GM19239 (cell line): ENCODE measurements at places on chromosomes 5 and 9.

DNA sequence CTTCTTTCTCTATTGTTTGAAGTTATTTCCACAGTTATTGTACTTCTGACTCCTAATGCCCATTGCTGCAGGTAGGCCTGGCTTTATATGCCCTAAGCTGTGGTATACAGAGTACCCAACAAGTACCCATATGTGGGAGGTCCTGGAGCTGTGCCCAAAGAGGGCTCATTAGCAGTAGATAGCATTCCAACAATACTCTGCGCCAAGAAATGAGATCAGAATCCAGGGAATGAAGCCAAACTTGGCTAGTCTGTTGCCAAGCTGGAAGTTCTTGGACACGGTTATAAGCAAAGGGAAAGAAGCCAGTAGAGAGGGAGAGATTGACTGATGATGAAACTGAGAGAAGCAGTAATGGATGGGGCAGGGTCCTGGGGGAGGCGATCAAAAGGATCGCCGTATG lies 29.7 kb upstream of the FAM169A start:
- no peak for DNase-seq

DNA sequence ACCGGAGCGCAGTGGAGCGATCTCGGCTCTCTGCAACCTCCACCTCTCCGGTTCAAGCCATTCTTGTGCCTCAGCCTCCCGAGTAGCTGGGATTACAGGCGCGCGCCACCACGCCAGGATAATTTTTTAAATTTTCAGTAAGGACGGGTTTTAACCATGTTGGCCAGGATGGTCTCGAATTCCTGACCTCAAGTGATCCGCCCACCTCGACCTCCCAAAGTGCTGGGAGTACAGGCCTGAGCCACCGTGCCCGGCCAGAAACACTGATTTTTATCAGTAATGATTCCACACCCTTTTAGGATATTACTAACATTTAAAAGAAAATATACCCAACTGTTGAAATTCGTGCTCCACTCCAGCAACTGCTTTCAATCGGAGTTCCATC lies 464 bp upstream of the FAM151B start:
- no peak for DNase-seq

DNA sequence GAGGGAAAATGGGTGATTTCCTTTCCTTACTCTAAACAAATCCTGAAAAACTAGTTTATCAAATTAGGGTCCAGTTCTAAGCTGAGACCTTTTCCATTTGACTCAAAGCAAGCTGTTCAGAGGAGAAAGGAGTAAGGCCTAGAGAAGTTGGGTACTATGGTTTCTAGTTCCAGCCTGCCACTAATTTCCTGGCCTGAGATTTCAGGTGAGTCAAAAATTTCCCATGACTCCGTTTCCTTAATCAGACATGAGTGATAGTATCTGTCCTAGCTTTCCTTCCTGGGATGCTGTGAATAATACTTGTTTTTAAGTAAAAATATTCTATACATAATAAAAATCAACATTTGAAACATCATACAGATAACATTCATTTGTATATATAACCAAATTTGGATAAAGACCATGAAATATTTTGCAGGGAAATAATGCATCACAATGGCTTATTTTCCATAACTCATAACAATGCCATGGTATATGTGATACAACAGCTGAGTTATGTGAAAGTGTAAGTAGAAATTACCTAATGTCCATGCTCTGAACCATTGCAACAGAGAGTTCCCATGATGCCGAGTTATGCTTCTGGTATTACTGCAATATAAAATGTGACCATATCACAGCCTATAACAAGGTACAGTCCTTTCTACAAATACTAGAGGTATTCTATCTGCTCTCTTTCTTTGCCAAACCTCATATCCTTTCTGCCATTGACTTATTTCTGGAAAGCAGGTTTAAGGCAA lies 142.7 kb downstream of the MLLT3 start:
- DNase-seq, result no peak

DNA sequence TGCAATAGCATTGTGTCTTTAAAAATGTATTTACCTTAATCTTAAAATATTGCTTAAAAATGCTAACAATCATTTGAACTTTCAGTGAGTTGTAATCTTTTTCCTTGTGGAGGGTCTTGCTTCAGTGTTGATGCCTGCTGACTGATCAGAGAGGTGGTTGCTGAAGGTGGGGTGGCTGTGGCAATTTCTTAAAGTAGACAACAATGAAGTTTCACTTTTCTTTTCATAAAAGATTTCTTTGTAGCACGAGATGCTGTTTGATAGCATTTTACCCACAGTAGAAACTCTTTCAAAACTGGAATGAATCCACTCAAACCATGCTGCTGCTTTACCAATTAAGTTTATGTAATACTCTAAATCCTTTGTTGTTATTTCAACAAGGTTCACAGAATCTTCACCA lies 50.8 kb downstream of the NR3C1 start:
- no peak for DNase-seq

- no peak for DNase-seq
Observed at GRCh38 chr9:114390952-114391351, 3.2 kb upstream of the AKNA start.

- DNase-seq, result no peak
Observed at GRCh38 chr5:112779531-112779930, 41.8 kb downstream of the APC start.

DNA sequence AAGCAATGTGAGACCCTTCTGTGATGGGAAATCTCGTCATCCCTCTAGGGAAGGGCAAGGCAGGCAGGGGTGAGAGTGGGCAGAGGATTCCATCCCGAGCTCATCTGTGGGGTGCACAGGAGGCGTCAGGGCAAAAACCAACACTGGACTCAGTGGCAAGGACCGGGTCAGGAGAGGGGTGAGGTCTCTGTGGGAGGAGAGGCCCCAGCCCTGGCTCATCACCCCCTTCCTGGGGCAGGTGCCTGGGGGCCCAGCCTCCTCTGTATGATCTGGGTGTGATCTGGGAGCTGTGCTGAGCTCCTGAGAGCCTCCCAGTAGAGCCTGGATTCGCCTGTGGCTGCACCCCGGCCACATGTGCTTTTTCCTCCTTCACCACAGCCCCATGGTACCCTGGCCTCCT lies 597 bp downstream of the SPATA31E1 start:
- DNase-seq, result no peak

DNA sequence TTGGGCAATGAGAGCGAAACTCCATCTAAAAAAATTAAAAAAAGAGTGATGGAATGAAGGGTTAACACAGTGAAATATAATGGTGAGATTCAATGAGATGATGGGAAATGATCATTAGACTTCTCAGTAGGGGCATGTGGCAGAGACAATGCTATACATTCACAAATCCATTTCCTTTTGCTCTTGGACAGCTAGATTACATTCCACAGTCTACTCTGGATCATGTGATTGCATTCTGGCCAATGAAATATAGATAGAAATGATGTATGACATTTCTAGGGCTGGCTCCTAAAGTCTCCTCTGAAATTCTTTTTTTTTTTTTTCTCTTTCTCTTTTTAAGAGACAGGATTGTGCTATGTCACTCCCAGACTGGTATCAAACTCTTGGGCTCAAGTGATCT lies 3.8 kb upstream of the GALT start:
- no peak for DNase-seq

GRCh38 chr5:172881691-172882370 lies 47.8 kb downstream of the ERGIC1 start:
- peak; percentile 46 for DNase-seq

- no peak for DNase-seq
Observed at GRCh38 chr9:136656795-136657611, 5.7 kb upstream of the EGFL7 start.

DNA sequence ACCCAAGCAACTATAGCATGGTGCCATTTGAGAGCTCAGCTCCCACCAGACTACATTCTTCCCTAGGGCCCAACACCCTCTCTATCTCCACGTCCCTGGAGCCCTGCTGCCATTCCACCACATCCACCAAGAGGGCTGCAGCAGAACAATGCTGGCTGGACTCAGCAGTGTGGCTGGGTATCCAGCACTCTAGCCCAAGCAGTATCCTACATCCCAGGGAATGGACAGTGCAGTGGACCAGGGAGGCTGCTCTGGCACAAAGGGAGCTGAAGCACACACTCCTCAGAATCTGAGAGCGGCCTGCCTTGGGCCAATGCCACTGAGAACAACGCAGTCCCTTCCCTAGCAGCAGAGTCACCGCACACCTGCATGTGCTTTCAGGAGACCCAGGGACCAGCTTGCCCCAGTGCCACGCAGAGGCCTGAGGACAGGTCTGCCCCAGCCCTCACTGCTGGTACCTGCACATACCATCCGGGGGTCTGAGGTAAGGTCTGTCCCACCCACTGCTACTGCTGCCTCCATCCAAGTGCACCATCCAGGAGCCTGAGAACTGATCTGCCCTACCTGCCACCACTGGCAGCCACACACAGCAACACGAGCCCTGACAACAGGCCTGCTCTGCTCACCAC lies 95.9 kb downstream of the ZDHHC21 start:
- DNase-seq, result no peak

- DNase-seq, result peak; percentile 50
Observed at GRCh38 chr5:156913719-156914370, 49.2 kb downstream of the TIMD4 start.

DNA sequence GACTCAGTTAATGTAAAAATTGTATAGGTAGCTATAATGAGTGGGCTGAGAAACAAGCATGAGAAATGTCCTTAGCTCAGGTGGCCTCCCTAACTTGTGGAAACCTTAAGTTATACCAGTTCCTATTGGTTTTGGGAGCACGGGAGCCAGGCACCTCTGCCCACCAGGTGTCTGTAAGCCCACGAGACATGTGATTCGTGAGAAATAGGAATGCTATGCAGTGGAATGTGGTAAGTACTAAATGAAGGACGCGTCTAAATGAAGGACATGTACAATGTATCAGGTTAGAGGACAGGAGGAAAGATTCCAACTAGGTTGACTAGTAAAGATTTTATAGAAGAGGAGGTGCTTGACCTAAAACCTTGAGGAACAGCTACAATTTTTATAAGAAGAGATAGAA lies 46.0 kb upstream of the F2RL2 start:
- DNase-seq, result no peak

- DNase-seq, result no peak
Observed at GRCh38 chr5:60996368-60996767, 51.4 kb downstream of the NDUFAF2 start.

DNA sequence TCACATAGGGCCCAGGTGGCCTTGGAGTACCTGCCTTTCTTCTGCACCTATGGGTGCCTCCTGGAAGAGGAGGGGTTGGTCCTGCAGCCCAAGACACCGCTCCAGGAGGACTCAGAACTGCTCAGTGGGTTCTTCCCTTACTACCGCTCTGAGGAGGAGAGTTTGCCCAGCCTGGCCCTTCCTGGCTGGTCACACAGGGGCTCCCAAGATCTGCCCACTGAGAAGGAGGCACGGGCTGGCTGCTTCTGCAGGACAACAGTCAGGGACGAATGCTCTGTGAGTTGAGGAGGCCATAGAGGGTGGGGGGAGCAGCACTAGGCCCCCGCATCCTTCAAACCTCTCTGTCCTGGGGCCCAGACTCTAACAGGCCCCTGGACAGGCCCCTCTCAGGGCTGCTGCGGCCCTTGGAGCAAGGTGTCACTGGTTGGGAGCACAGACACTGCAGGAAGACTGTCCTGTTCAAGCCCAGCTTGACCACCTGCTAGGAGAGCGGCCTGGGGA lies 9.9 kb upstream of the SLC25A48 start:
- no peak for DNase-seq

- no peak for DNase-seq
Observed at GRCh38 chr5:9529041-9529480, 16.8 kb downstream of the SEMA5A start.

GRCh38 chr5:56638061-56638621 lies 177.2 kb upstream of the MAP3K1 start:
- DNase-seq, result no peak

- no peak for DNase-seq
Observed at GRCh38 chr5:142902186-142902965, 132.2 kb downstream of the ARHGAP26 start.

GRCh38 chr9:130010151-130010988 lies 32.6 kb downstream of the FNBP1 start:
- no peak for DNase-seq

GRCh38 chr9:3708751-3709150 lies 182.9 kb upstream of the RFX3 start:
- no peak for DNase-seq

DNA sequence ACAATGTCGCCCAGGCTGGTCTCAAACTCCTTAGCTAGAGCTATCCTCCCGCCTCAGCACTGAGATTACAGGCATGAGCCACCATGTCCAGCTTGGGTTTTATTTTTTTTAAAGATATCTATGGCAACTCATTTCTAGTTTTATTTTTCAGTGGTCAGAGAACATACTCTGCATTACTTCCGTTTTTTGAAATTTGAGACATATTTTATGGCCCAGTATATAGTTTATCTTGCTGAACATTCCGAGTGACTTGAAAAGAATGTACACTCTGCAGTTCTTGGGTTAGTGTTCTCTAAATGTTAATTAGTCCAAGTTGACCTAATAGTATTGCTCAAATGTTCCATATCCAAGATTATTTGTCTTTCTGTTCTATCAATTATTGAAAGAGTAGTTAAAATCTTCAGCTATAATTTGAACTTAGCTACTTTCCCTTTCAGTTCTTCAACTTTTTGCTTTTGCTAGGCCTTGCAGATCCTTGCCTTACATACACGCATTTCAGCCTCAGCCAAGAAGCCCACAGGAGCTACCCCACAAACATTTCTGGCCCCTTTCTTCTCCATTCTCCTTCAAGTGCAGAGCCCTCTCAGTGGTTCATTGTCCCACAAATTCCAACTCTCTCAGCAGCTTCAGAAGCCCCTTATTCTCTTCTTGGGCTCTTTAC lies 22.3 kb upstream of the SNAPC3 start:
- DNase-seq, result no peak

- no peak for DNase-seq
Observed at GRCh38 chr5:128197896-128198522, 114.4 kb downstream of the SLC12A2 start.

DNA sequence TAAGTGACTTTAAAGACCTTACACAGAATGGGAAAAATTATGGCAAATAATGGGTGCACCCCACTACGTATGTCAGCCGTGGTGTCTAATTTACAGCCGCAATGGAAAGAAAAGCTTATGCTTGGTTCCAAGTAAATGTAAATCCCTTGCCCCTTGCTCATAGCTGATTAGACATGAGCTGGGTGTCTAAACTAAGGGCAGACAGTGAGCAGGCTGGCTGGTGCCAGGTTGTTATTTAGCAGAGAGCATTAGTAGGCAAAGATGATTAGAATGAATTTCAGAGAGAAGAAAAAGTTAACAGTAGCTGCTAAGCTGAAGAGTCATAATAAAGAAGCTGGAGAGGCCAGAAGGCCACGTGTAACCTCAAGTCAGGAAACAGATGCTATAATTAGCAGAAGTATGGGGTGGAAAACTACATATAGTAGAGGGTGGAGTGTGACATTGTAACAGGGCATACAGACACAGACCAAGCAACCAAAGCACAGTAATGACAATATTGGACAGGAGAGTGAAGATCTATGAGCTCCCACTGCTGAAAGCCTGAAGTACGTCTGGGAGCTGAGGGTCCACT lies 257.7 kb downstream of the MCTP1 start:
- DNase-seq, result no peak

GRCh38 chr9:38417003-38417945 lies 7.0 kb downstream of the IGFBPL1 start:
- no peak for DNase-seq
